ENCODE measurements at places on chromosomes 12 and 14.

- no peak for DNase-seq
Measured at GRCh38 chr12:109445191-109445609, 31.9 kb downstream of the KCTD10 start.

GRCh38 chr12:91483471-91483985 is 300.9 kb upstream of the DCN start:
- no peak for DNase-seq

DNA sequence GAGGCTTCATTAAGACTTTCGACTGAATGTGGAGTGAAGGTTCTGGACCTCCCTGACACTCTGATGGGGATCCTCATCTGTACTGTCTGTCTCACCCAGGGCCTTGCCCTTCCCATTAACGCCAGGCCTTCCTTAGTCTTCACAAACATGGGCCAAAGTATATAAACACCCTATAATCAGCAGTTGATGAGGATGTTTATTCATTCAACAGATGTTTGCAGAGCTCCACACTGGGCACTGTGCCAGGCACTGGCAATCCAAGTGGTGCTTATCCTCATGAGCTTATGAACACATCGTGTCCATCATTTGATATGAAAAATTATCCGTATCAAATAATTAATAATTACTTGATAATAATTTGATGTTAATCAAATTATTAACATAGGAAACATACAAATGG is 454.4 kb downstream of the FUT8 start:
- no peak for DNase-seq

DNA sequence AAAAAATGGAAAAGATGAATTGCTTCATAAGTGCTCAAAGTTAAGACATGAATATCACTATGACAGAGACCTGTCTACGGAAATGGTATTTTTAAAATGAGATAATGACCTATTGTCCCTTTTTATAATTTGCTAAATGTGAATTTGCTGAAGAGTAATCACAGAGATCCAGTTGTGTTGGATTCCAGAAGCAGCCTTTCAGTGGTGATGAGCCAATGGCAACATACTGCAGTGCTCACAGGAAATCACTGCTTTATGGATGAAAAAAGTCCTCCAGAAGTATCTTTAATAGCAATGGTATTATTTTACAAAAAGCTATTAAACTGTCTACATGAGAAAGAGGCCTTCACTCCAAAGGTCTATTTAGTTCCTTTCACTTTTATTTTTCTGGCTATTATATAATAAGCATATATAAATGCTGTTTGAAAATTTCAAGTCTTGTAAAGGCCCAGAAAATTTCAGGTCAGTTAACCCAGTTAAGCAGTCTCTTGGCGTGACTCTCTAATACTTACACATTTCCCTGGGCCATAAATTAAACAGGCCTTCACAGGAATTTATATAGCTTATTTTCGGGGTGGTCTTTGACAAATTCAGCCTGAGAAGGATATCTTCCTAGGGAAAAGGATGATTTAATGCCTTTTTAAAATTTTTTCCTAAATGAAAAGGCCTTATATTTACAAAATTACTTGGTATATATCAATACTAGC is 55.4 kb downstream of the KCNJ8 start:
- no peak for DNase-seq

- no peak for DNase-seq
Measured at GRCh38 chr12:8012651-8013309, 19.7 kb upstream of the FOXJ2 start.

DNA sequence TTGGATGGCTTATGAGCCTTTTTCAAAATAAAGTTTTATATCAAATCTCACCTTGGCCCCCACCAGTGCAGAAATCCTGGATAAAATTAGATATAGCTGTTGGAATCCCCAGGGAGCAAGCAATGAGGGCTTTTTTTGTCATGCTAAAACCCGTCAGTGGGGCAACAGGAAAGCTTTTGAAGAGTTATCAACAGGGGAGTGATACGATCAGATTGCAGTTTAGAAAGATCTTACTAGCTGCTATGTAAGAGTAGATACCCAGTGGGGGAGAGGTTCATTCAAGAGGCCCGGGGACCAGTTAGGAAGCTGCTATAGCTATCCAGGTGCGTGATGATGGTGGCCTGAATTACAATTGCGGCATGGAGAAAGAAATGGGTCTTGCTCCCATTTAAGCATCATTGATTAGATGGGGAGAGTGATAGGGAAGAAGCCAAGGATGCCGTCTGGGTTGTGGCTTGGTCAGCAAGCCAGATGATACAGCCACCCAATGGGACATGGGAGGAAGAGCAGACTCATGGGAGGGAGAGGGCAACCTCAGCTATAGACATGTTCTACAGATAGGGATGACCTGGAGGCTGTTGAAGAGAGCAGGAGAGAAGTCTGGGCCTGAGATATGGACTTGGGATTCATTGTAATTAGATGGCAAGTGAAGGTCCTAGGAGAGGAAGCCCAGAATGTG is 272.4 kb downstream of the DPF3 start:
- no peak for DNase-seq

- no peak for DNase-seq
Measured at GRCh38 chr12:93453633-93454032, 11.9 kb upstream of the UBE2N start.

DNA sequence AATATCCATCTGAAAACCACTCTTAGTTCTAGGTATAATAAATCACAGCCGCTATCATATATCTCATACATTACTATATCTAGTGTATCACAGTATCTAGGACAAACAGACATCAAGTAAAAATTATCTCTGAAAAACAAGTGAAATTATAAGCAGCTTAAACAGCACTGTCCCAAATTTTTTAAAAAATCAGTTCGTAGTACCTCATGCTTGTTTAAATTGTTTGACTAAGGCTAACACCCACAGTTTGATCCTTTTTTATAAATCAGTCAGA is 33.9 kb downstream of the CDK17 start:
- no peak for DNase-seq

DNA sequence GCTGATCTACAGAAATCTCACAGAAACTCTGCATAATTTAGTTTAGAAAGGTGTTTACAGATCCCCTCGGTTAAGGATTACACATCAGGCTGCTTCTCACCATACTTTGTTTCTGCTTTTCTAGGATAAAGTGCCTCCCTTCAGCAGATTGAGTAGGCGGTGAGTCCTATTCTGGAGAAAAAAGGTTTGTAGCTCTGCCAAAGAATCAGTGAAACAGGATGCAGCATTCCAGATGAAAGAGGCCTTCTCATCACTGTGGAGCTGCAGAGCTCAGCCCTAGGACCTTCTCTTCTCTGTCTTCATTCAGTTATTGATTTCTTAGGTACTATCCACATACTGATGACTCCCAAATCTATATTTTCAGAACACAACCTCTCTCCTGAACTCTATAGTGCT is 155.5 kb upstream of the KRR1 start:
- no peak for DNase-seq
